ENCODE measurements at places on chromosomes 5 and 9.

- peak; percentile 63 for DNase-seq
Measured at GRCh38 chr5:179827680-179828079, 7.0 kb downstream of the SQSTM1 start.

DNA sequence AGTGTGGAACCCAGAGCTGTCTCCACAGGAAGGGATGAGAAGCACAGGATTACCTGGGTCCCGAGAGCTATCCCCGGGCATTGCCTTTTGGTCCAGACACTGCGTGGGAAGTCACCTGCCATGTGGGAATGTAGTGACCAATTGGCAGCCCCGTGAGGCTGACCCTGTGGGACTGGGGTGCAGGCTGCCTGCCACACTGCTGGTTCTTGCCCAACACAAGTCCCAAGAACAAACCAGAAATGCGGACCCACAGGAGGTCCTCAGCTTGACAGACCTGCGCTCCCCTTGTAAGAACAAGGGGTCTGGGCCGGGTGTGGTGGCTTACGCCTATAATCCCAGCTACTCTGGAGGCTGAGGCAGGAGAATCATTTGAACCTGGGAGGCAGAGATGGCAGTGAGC is 2.4 kb upstream of the FGD3 start:
- no peak for DNase-seq

- no peak for DNase-seq
Measured at GRCh38 chr5:76956033-76956432, 3.2 kb downstream of the CRHBP start.

DNA sequence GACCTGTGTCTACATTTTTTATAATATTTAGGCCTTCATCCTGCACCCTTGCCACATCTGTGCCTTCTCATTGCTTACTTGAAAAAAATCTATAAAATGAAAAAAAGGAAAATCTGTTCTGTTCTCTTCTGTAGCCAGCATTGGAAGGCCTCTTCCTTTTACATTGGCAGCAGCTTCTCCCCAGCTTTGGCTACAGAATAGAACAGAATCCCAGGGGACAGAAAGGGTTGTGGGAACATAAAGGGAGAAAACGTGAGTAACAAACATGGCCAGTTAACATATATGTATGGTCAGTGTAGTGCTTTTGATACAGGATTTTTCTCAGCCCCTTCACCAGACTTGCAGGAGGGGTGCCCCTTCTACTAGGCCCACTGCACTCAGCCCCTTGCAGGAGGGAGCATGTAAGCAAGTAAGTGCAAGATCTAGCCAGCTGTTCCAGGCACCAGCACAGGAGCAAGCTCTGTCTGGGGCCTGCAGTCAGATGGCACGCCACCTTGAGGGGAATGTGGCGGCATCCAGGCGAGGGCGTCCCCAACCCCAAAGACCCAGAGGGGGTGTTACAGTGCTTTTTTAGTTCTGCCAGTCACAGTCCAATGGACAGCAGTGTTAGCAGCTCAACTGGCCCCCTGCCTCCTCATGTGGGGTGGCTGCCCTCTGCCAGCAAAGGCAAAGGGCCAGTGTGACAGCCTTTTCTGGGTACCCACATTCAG is 330.5 kb upstream of the ZNF462 start:
- DNase-seq, result no peak

DNA sequence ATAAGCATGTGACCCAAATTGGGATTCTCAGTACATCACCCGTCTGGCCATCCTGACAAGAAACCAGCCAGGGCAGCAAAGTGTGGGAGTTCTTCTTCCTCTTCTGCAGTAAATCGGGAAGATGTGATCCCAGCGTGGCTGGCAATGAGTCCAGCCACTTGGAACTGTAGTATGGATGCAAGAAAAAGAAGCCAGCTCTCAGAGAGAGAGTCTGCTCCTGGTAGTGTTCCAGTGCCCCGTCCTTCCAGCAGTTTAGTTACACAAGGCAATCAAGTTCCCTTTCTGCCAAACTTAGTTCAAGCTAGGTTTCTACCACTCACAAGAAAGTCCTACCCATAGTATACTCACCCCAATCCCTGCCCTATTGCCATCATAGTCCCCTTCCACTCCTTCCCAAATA is 65.6 kb downstream of the CDK5RAP2 start:
- DNase-seq, result no peak

DNA sequence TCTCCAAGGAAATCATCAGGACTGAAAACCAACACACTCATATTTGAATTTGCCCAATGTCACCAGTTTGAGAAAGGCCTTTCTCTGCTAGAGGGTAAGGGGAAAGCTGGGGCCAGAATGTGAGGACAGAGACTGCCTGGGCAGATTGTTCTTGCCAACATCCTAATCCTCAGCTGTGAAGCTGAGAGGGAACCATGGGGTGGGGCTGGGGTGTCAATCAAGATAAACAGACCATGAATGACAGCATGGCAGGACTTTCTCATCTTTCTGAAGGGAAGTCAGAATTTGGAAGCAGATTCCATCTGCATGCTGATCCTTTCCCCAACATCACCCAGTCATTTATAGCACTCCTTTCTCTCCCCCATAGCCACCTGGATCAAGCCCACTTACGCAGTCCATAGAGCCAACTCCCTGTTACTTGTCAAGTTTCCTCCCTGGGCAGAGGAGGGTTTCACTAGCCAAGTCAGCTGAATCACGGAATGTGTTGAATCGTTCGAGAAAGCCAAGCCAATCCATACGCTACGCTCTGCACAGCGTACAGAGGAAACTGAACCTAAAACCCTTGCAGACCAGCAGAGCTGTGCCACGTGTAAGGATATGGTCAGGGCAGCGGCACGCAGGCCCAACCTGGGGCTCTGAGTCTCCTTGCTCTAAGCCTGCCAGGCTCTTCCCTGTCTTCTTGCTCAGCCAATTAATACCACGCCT is 14.9 kb downstream of the GLDC start:
- no peak for DNase-seq

Data from activated naive CD8-positive, alpha-beta T cell treated with anti-CD3 and anti-CD28 coated beads, Interleukin-2, amount 50 U/mL, for 24 hours (primary cell).